ENCODE measurements at places on chromosomes 1 and 21.

DNA sequence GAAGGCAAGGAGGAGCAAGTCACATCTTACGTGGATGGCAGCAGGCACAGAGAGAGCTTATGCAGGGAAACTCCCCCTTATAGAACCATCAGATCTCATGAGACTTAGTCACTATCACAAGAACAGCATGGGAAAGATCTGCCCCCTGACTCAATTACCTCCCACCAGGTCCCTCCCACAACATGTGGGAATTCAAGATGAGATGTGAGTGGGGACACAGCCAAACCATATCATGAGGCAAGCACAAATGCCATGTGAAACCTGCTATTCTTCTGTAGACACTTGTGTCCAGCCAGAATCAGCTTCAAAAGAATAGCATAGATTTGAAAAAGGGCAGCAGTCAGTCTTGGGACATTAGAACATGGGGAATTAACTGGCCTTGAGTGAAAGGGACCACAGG lies 32.2 kb upstream of the UBE2U start:
- H3K4me3 ChIP-seq = no peak overlapping the region
- H3K27me3 ChIP-seq = no peaks in the 10 kb centered on the region
- no peak for DNase-seq
- H3K27ac ChIP-seq = peak overlapping the region; percentile 75
- peaks cover 17% of the 10 kb centered on the region for H3K4me1 ChIP-seq
- H3K36me3 ChIP-seq = peaks cover 11% of the 10 kb centered on the region

GRCh38 chr1:99550198-99550597 lies 95.7 kb upstream of the PALMD start:
- H3K4me1 ChIP-seq = no peaks in the 10 kb centered on the region
- H3K36me3 ChIP-seq = no peaks in the 10 kb centered on the region
- no peak for DNase-seq
- no peaks in the 10 kb centered on the region for H3K27me3 ChIP-seq
- no peak overlapping the region for H3K27ac ChIP-seq

DNA sequence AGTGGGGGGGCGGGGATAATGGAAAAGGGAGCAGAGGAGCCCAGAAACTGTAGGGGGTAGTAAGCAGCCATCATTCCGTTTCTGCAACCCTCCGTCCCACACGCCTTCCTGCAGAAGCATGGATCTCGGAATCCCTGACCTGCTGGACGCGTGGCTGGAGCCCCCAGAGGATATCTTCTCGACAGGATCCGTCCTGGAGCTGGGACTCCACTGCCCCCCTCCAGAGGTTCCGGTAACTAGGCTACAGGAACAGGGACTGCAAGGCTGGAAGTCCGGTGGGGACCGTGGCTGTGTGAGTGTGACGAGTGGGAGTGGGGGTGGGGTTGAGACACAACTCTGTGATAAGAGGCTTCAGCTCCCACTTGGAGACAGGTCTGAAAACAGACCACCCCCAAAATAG lies 706 bp downstream of the CREB3L4 start:
- no peaks in the 10 kb centered on the region for H3K36me3 ChIP-seq
- H3K27ac ChIP-seq = no peak overlapping the region
- H3K4me3 ChIP-seq = peak overlapping the region; percentile 69
- no peak for DNase-seq
- H3K27me3 ChIP-seq = no peaks in the 10 kb centered on the region

DNA sequence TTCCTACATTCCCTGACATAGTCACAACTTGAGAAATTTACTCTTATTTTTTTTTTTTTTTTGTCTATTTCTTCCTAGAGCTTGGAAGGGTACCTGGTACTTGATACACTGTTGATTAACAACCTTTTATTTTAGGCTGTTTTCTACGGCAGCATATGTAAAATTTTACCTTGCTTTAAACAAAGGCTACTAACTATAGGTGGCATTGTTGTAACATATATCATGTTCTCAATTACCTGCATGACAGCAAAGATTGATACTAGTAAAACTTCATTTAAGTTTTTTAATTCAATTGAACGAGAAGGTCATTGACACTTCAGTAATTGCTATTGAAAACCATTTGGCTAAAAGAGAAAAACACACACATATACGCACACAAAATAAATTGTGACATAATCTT lies 238.3 kb upstream of the ESRRG start:
- no peaks in the 10 kb centered on the region for H3K27me3 ChIP-seq
- DNase-seq = no peak
- no peak overlapping the region for H3K27ac ChIP-seq
- no peak overlapping the region for H3K4me3 ChIP-seq
- no peaks in the 10 kb centered on the region for H3K36me3 ChIP-seq
- no peaks in the 10 kb centered on the region for H3K4me1 ChIP-seq

- peak; percentile 77 for DNase-seq
- H3K4me1 ChIP-seq = no peaks in the 10 kb centered on the region
- no peaks in the 10 kb centered on the region for H3K36me3 ChIP-seq
- H3K4me3 ChIP-seq = no peak overlapping the region
- H3K27me3 ChIP-seq = no peaks in the 10 kb centered on the region
These were observed 74.6 kb downstream of the ARID4B start for GRCh38 chr1:235253219-235253962.

GRCh38 chr1:151455231-151455630 lies 4.1 kb downstream of the POGZ start:
- H3K36me3 ChIP-seq = peaks cover 2% of the 10 kb centered on the region
- DNase-seq = no peak
- H3K27ac ChIP-seq = no peak overlapping the region

- no peak overlapping the region for H3K4me3 ChIP-seq
- no peak for DNase-seq
- H3K36me3 ChIP-seq = peaks cover 27% of the 10 kb centered on the region
- H3K4me1 ChIP-seq = peaks cover 13% of the 10 kb centered on the region
- H3K27me3 ChIP-seq = no peaks in the 10 kb centered on the region
These were observed 2.3 kb upstream of the OPTC start for GRCh38 chr1:203491664-203492063.

GRCh38 chr1:235404190-235404589 lies 37.0 kb downstream of the TBCE start:
- no peak overlapping the region for H3K27ac ChIP-seq
- no peaks in the 10 kb centered on the region for H3K36me3 ChIP-seq
- H3K4me3 ChIP-seq = no peak overlapping the region
- no peaks in the 10 kb centered on the region for H3K27me3 ChIP-seq
- no peaks in the 10 kb centered on the region for H3K4me1 ChIP-seq

GRCh38 chr1:172417557-172417956 lies 2.9 kb upstream of the C1orf105 start:
- H3K27ac ChIP-seq = no peak overlapping the region
- H3K4me3 ChIP-seq = no peak overlapping the region
- no peaks in the 10 kb centered on the region for H3K36me3 ChIP-seq
- DNase-seq = no peak
- H3K4me1 ChIP-seq = peaks cover 10% of the 10 kb centered on the region

GRCh38 chr1:241213139-241213538 lies 143.9 kb downstream of the RGS7 start:
- no peaks in the 10 kb centered on the region for H3K4me1 ChIP-seq
- no peak for DNase-seq
- no peak overlapping the region for H3K27ac ChIP-seq

DNA sequence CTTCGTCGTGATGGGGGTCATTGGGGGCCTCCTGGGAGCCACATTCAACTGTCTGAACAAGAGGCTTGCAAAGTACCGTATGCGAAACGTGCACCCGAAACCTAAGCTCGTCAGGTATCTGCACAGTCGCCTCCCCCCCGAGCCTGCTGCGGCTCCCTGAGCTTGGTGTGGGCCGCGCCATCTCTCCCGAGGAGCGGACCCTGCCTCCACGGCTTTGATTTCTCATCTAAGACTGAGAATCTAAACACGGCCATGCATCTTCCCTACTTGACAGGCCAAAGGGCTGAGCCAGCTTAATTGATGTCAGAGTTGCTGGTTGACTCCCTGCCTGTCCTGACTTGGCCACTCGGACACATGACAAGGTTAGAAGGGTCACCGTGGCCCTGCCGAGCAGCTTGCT lies 19.1 kb downstream of the NPPA start:
- peaks cover 99% of the 10 kb centered on the region for H3K36me3 ChIP-seq
- no peak overlapping the region for H3K4me3 ChIP-seq
- H3K27ac ChIP-seq = no peak overlapping the region

DNA sequence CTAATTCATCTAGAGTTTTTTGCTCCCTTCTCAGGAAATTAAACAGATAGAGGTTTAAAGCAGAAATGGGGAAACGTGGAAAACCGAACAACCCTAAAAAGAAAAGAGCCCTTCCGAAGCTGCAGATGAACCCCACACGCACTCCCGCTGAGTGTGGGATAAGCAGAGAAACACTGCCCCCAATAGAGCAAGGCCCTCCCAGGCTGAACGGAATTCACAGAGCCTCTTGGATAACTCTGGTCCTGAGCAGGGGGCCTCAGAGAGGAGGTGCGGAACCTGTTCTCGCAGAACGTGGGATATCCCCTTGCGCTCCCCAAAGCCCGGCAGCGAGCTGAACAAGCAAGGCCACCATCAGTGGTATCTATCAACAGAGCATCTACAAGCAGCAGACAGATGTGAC lies 44.9 kb downstream of the SSBP3 start:
- no peaks in the 10 kb centered on the region for H3K27me3 ChIP-seq
- H3K4me3 ChIP-seq = no peak overlapping the region
- H3K36me3 ChIP-seq = no peaks in the 10 kb centered on the region

- no peak for DNase-seq
- H3K36me3 ChIP-seq = no peaks in the 10 kb centered on the region
- H3K27me3 ChIP-seq = no peaks in the 10 kb centered on the region
These were observed 26.5 kb downstream of the GPR137B start for GRCh38 chr1:236168716-236169429.

- no peak for DNase-seq
- no peak overlapping the region for H3K27ac ChIP-seq
- H3K27me3 ChIP-seq = no peaks in the 10 kb centered on the region
- H3K4me3 ChIP-seq = no peak overlapping the region
- H3K4me1 ChIP-seq = no peaks in the 10 kb centered on the region
These were observed 39.4 kb upstream of the EPS15 start for GRCh38 chr1:51558375-51558924.

DNA sequence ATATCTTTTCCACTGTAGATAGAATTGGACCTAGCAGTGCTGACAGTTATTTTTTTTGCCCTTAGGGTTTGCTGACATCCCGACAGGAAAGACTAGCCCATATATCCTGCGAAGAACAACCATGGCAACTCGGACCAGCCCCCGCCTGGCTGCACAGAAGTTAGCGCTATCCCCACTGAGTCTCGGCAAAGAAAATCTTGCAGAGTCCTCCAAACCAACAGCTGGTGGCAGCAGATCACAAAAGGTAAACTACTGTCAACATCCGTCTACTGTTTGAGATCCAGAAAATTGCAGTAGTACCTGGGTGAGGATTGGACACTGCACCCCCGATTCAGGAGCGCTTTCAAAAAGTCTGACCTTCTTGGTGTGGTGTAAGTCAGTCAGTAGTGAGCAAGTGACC lies 55.8 kb downstream of the CENPF start:
- no peak overlapping the region for H3K27ac ChIP-seq
- no peaks in the 10 kb centered on the region for H3K36me3 ChIP-seq
- H3K4me3 ChIP-seq = no peak overlapping the region

DNA sequence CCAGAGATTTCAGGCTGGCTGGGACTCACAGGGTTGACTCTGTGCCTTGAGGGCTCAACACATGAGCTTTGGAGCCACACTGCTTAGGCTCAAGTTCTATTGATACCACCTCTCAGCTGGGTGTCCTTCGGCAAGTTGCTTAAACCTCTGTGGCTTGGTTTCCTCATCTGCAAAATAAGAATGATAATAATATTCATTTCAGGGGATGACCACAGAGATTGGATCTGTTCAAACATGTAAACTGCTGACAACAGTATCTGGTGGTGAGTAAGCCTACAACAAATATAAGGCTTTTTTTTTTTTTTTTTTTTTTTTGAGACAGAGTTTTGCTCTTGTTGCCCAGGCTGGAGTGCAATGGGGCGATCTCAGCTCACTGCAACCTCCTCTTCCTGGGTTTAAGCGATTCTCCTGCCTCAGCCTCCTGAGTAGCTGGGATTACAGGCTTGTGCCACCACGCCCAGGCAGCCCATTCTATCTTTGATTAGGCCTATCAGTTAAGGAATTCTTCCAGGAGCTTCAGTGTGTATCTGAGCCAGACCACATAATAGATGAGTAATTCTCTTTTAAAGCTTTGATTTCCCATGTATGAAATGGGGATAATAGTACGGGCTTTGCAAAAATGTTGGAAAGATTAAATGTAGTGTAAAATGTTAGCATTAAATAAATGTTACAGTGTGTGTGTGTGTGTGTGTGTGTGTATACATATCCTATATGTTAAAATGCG lies 437.6 kb downstream of the PRDM2 start:
- H3K27me3 ChIP-seq = no peaks in the 10 kb centered on the region
- no peak overlapping the region for H3K4me3 ChIP-seq
- no peak for DNase-seq
- no peaks in the 10 kb centered on the region for H3K36me3 ChIP-seq

- H3K27ac ChIP-seq = no peak overlapping the region
- no peaks in the 10 kb centered on the region for H3K27me3 ChIP-seq
- H3K4me1 ChIP-seq = no peaks in the 10 kb centered on the region
- H3K36me3 ChIP-seq = no peaks in the 10 kb centered on the region
- no peak for DNase-seq
- H3K4me3 ChIP-seq = no peak overlapping the region
These were observed 12.4 kb downstream of the MX2 start for GRCh38 chr21:41374177-41374712.

DNA sequence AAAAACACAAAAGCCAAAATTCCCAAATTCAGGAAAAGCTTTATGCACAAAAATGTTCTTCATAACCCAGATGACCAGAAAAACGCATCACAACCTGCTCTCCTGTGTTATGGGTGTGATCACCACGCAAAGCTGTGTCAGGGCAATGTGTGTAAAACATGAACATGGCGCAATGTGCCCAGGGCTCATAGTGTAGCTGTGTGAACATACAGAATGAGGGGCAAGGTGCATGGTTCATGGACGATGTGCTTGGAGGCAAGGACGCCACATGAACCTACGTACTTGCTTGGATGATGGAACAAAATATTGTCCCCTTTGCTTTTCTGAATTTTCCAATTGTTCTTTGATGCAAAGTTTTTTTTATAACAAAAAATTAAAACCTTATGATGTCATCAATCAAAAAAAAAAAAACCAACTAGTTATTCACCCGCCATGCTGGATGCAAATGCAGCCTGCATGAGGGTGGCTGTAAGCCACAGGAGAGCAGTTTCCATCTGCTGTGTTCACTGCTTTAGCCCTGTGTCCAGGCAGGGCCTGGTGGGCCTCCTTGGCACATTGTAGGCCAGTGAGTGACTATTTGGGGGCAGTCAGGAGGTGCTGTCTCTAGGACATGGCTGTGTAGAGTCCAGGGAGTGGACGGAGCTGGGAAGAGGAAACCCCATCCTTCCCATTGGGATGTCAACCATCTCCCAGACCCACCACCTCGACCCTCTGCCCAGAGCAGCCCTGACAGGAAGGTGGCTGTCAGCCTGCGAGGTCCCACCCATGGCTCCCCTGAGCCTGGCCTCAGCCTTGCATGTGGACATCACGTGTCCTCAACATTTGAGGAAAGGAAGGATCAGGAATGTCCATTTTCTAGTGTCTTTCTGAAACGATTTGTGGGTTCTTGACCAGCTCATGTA lies 13.6 kb downstream of the KRTAP10-1 start:
- no peak overlapping the region for H3K27ac ChIP-seq
- H3K36me3 ChIP-seq = no peaks in the 10 kb centered on the region
- H3K27me3 ChIP-seq = no peaks in the 10 kb centered on the region
- peak; percentile 55 for DNase-seq

DNA sequence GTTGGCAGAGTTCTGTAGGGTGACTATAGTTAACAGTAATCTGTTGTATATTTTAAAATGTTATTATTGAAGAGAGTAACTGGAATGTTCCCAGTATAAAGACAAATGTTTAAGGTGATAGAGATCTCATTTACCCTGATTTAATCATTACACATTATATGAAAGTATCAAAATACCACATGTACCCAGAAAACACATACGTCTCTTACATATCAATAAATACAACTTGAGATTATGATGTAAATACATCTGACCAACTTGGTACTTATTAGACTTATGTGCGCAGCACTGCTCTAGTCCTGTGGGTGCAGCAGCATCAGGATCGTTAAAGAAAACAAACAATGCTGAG lies 670 bp upstream of the PARK7 start:
- peak overlapping the region; percentile 72 for H3K4me3 ChIP-seq
- no peaks in the 10 kb centered on the region for H3K27me3 ChIP-seq
- H3K4me1 ChIP-seq = peaks cover 41% of the 10 kb centered on the region
